Activated T-helper 1 cell treated with Interleukin-2 at 50 U/mL for 16 hours (primary cell): ENCODE measurements at places on chromosomes 1 and 21.

DNA sequence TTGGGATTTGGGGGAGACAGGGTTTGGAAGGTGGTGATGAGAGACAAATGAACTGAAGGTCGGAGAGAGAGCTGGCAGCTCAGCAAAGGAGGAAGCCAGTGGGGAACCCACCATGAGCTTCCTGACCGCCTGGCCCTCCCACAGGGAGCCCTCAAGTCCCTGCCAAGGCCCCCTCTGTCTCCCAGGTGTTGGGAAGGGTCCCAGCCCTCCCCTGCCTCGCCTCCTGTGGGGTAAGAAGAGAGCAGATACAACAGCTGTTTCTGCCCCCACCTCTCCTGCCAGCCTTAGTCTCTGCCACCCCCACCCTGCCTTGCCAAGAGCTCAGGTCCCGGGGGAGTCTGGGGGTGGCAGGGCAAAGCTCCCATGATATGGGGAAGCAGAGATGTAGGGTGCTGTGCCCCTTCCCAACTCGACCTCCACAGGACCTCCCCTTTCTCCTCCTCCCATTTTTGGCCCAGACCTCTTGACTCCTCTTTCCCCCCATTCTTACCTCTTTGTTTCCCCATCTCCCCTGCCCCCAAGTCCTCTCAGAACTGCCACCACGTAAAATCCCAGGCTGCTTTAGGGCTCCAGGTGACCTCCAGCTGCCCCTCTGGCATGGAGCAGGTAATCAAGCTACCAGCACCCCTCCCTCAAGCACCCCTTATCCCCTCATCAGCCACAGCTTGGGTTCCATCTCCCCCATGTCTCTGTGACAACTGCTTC, 556 bp downstream of the S100A1 start:
- DNase-seq: no peak

- no peak for DNase-seq
These were observed 49.1 kb downstream of the HHAT start for GRCh38 chr1:210377731-210378333.

- DNase-seq: no peak
These were observed 610 bp downstream of the RBM8A start for GRCh38 chr1:145926686-145927062.

DNA sequence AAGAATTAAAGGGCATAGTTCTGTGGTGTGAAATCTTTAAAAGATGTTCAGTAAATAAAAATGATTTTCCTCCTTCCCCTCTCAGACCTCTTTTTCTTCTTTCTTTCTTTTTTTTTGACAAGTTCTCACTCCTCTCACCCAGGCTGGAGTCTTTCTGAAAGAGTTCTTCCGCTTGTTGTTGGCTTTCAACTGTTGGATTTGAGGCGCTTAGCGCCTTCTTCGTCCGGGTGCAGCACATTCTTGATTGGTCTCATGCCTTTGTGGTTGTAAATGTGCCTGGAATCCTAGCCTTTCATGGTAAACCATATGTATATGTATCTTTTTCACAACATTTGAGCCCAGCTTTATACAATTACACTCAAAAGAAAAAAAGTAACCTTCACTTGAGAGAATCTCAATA, 980 bp upstream of the METTL18 start:
- no peak for DNase-seq

DNA sequence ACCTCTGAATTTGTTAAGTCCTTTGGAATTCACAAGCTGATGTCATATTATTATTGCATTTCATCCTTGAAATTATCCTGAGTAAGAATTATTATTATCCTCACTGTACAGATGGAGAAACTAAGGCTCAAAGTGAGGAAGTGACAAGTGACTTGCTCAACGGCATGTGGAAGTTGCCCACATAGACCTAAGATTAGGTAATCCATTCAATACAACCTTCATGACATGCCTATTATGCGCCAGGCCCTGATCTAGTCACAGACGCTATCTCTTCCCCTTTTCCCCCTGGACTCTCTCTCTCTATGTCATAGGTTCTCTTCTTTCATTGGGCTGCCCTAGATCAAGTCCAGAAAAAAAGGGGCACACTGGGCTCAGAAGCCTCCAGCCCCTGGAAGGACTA, 84.9 kb upstream of the KCNK2 start:
- no peak for DNase-seq

DNA sequence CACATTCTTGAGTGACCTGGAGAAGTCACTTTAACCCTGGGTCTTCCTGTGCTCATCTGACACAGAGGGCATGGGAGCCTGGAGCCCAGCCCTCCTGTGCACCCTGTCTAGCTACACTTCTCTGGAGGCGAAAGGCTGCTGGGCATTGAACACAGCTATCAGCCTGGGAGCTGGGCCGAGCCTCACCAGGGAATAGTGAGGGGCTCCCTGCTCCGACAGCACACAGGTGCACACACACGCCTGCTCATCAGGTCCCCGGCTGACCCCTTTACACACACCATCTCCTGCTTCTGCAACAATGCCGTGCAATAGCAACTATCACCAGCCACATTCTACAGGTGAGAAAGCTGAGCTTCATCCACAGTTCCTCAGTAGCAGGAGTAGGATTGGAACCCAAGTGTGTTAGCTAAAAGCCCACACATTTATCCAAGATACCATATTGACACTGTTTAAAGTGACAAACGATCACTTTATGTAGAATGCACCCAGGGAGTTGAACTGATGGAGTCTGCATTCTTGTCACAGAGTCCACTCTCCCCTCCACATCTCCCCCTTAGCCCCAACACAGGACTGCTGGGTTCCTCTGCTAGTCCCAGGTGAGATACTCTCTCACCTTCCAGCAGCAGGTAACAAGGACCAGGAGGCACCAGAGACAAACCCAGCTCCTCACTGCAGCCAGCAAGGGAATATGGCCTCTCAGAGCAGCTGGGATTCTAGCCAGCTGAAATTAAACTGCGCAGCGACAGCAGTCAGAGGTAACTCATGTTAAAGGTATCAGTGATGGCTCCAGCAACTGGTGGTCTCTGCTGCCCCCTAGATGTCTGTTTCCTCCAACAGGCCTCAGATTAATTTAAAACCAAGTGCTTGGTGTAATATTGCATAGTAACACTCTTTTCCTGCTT, 18.3 kb upstream of the CAPN8 start:
- peak; percentile 6 for DNase-seq

GRCh38 chr1:12596007-12596821, 21.8 kb downstream of the DHRS3 start:
- no peak for DNase-seq

- DNase-seq: no peak
These were observed 75.5 kb downstream of the LRRC8D start for GRCh38 chr1:89896105-89896942.

- DNase-seq: no peak
These were observed 489.7 kb upstream of the RGS18 start for GRCh38 chr1:191668525-191668924.

DNA sequence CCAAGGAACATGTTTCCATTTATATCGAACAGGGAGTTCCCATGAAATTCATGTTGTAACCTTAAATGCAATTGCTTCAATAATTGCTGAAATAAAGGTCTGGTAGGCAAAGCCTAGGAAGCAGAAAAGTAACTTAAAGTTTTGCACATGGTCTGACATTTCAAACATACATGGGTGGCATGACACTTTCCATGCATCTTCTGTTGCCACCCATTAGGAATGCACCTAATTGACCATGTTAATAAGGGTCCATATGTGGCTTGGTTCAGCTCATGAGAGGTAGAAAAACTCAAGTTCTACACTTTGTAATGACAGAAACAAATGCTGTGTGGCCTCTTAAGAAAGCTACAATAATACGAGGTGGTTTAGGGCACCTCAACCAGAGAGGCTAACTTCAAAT, 72.0 kb upstream of the GORAB start:
- DNase-seq: no peak

DNA sequence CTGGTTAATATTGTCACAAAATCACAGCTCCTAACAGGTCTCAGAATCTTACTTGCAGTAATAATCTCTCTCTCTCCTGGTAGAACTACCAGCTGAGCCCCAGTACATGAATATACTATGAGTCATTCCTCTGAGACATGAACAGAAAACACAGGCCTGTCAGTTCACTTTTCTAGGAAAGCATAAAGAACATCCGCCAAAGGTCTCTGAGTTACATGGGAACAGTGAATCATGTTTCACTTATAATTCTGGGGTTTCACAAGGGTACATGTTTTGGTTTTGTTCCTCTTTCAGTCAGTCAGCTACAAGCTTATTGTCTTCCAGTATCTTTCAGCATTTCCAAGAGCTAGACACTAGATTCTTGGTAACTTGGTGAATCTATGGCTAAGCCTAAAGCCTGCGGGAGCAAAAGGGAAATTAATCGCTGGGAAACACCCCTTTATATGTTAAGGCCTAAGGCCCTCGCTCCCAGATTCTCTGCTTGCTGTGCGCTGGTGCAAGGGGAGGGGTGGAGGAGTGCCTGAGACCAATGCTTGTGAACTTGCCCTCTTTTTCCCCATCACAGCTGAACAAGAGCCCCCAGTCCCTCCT, 31.7 kb downstream of the IFNGR2 start:
- DNase-seq: no peak

- no peak for DNase-seq
These were observed 58.5 kb upstream of the ACTL8 start for GRCh38 chr1:17696417-17697301.
